ENCODE measurements at places on chromosomes 7 and 10. TPM values are rescaled to one million over a fixed set of nuclear protein-coding genes. Genes with fewer than 3 reads are reported as not detected.

GRCh38 chr7:37352974-37353948, 95.4 kb downstream of the ELMO1 start:
- H3K4me3 ChIP-seq: peak overlapping the region; percentile 72
- H3K36me3 ChIP-seq: no peaks in the 10 kb centered on the region
- no peaks in the 10 kb centered on the region for H3K27me3 ChIP-seq
- H3K4me1 ChIP-seq: peaks cover 17% of the 10 kb centered on the region
- peak overlapping the region; percentile 52 for H3K27ac ChIP-seq
- DNase-seq: no peak

GRCh38 chr10:107160866-107161265, 3.6 kb downstream of the SORCS1 start:
- peaks cover 3% of the 10 kb centered on the region for H3K27me3 ChIP-seq
- DNase-seq: no peak
- no peak overlapping the region for H3K4me3 ChIP-seq
- H3K4me1 ChIP-seq: no peaks in the 10 kb centered on the region
- no peaks in the 10 kb centered on the region for H3K36me3 ChIP-seq
- no peak overlapping the region for H3K27ac ChIP-seq

GRCh38 chr10:110528224-110528996, 30.7 kb downstream of the DUSP5 start:
- no peak for DNase-seq
- peaks cover 24% of the 10 kb centered on the region for H3K4me1 ChIP-seq
- H3K27ac ChIP-seq: no peak overlapping the region

- no peaks in the 10 kb centered on the region for H3K27me3 ChIP-seq
- H3K4me3 ChIP-seq: no peak overlapping the region
- no peaks in the 10 kb centered on the region for H3K4me1 ChIP-seq
- no peak for DNase-seq
Measured at GRCh38 chr7:105339404-105340323, 49.1 kb downstream of the SRPK2 start.

- H3K36me3 ChIP-seq: no peaks in the 10 kb centered on the region
- no peak overlapping the region for H3K27ac ChIP-seq
- peaks cover 6% of the 10 kb centered on the region for H3K4me1 ChIP-seq
- no peak overlapping the region for H3K4me3 ChIP-seq
- no peaks in the 10 kb centered on the region for H3K27me3 ChIP-seq
Measured at GRCh38 chr10:103923502-103923901, 5.5 kb upstream of the STN1 start.

GRCh38 chr7:89666136-89666835, 488.0 kb upstream of the STEAP1 start:
- no peak overlapping the region for H3K27ac ChIP-seq
- DNase-seq: no peak
- H3K27me3 ChIP-seq: no peaks in the 10 kb centered on the region

- no peaks in the 10 kb centered on the region for H3K36me3 ChIP-seq
- H3K27ac ChIP-seq: no peak overlapping the region
- no peak for DNase-seq
- H3K4me3 ChIP-seq: no peak overlapping the region
Measured at GRCh38 chr7:47293884-47294555, 287.9 kb downstream of the TNS3 start.

GRCh38 chr10:77274046-77274795, 363.4 kb downstream of the KCNMA1 start:
- no peaks in the 10 kb centered on the region for H3K36me3 ChIP-seq
- no peaks in the 10 kb centered on the region for H3K27me3 ChIP-seq
- no peak overlapping the region for H3K27ac ChIP-seq
- H3K4me3 ChIP-seq: no peak overlapping the region

DNA sequence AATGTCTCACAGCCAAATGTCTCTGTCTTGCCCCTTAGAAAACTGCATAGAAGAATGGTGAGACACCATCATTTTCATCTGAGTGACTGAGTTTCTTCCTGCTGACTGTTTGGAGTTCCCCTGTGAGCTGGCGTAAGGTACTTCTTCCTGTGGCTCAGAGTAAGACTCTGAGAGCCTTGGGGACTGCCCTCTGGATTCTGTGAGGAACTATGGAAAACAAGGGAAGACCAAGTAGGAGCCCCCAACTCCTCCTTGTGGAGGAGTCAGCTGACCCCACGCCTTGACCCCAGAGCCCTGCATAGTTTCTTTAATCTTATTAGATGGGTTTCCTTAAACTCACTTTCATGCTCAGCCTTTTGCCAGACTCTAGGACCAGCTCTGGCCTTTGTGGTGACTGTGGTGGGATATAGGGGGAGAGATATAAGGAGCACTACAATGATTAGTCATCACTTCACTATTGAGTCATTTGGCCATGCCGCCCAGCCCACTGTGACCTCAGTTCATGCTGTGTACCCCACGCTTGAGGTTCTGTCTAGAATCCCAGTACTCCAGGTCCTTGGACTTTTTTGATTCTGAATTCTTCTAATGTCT, 51.8 kb upstream of the FAM133B start:
- DNase-seq: no peak
- H3K4me3 ChIP-seq: peak overlapping the region; percentile 39
- no peaks in the 10 kb centered on the region for H3K27me3 ChIP-seq
- peaks cover 4% of the 10 kb centered on the region for H3K36me3 ChIP-seq
- peak overlapping the region; percentile 73 for H3K27ac ChIP-seq

The PTPRE gene
- total RNA-seq: 7.8 TPM

The NUTM2A gene
- total RNA-seq: 0.38 TPM

The PPP1R17 gene
- total RNA-seq: not detected

The GTF2IRD2 gene
- total RNA-seq: 4.8 TPM

The PLPP4 gene
- 0.26 TPM for total RNA-seq

Data from GM12878 (cell line).